Stimulated activated naive B cell treated with anti-CD40 and anti-IgM and Interleukin-4, amounts not matched to agents 10 μg/mL and 1 μg/mL and 100 μg/mL, for 72 hours (primary cell): ENCODE measurements at places on chromosomes 2 and 18.

- no peak for DNase-seq
These were observed 55.6 kb upstream of the FAM124B start for GRCh38 chr2:224457408-224458096.

DNA sequence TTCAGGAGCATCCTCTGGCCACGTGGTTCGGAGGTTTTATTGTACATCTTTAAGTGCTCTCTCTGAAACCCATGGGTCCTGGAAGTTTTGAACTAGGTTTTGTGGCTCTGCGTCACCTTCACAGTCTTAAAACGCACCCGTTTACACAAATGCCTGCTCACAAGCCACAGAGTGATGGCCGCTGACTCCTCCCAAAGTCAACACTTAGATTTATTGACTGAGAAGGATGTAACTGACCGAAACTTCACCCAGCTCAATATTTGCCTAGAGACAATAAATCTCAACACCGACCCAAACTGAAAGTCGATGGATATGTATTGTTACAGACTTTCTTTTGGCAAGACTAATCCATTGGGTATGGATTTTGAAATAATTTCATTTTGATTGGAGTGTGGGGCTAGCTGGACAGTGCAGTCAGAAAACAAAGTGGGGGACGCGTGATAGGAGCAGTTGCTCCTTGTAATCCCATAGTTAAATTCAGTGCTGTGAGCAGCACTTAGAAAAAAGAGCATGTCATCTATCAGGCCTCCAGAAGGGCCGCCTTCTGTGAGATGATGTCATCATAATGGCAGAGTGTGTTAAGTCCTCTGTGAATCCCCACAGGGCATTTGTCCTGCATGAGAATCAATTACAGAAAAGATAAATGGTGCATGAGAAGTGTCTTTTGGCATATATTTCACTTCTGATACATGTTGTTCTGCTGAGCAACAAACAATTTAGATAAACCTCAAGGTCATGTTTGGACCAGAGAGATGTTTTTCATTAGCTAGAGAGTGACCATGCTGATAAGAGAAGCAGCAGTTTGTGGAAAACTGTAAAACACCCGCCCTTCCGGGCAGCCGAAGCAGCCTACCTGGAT is 183.7 kb downstream of the INO80D start:
- DNase-seq = no peak

GRCh38 chr2:20611077-20611843 is 39.6 kb downstream of the HS1BP3 start:
- DNase-seq = no peak

- no peak for DNase-seq
These were observed 230.3 kb upstream of the TRIB2 start for GRCh38 chr2:12486205-12487118.

DNA sequence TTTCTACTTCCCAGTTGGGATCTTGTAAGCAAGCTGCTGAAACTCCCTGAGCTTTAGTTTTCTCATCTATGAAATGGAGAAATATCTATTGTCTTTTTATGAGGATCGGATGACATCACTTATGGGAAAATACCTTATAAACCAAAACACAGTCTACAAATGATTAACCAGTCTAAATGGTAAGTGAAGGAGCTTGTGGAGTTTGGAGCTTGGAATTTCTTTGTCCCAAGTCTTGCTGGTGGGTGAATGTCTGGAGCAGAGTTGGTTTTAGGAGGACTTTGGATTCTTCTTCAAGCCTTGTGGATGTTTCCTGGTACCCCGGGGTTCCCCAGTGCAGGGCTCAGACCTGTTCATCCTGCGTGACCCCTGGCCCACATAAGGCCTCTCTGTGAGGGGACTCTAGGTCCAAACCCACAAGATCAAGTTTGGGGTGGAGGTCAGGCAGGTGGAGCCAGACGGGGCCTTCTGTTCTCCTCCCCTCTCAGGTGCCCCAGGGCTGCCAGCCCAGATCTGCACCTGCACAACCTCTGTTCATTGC is 43.2 kb downstream of the FOSL2 start:
- DNase-seq = no peak

GRCh38 chr2:21466341-21466927 is 342.7 kb downstream of the TDRD15 start:
- DNase-seq = no peak

DNA sequence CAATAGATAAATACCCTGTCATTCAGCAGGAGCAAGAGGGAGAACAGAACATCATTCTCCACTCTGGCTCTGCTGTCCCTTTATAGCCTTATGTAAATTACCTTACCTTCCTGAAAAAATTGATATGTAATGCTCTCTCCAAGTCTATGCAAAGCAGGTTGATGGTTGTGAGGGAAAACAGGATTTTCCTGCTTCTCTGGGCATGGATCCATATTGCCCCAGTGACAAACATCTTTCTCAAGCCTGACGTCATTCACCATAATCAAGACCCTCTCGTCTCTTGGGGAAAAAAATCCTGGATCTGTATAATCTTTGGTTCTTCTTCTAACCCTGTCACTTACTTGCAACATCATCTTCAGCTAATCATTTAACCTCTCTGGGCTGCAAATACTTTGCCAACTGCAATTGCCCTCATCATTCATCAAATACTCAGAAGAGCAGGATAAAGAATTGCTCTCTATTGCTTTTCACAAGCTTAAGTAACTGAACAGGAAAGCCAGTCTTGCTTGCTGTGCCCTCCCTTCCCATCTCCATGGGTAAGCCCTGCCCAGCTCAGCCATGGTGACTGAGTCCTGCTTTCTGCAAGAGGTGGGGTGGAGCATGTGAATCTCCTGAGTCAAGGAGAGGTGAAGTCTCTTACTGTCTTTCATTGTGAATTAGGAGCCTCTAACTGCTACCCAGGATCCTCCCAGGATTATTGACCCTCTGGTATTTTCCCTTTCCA is 123.7 kb upstream of the KLF7 start:
- DNase-seq = no peak

DNA sequence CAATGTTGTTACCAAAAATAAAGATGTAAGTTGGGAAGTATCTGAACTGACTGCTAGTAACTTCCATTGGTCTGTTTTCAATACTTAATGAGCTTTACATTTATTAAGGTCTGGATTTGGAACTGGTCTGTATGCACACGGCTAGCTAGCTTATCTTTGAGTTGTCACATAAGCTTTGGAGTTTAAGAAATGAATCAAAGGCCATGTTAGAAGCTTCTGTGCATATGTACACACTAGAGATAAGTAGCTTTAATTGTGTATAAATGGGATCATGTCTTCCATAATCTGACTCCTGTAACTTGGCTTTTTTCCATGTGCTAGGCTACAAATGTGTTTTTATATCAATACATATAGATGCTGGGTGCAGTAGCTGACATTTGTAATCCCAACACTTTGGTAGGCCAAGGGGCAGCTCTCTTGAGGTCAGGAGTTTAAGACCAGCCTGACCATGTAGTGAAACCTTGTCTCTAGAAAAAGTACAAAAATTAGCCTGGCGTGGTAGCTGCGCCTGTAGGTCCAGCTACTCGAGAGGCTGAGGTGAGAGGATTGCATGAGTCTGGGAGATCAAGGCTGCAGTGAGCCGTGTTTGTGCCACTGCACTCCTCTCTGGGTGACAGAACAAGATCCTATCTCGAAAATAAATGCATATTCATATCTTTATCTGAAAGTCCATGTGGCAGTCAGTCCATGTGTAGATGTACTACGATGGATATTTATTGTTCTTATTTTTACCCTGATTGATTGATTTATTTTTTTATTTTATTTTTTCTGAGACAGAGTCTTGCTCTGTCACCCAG is 27.2 kb downstream of the ATIC start:
- no peak for DNase-seq

DNA sequence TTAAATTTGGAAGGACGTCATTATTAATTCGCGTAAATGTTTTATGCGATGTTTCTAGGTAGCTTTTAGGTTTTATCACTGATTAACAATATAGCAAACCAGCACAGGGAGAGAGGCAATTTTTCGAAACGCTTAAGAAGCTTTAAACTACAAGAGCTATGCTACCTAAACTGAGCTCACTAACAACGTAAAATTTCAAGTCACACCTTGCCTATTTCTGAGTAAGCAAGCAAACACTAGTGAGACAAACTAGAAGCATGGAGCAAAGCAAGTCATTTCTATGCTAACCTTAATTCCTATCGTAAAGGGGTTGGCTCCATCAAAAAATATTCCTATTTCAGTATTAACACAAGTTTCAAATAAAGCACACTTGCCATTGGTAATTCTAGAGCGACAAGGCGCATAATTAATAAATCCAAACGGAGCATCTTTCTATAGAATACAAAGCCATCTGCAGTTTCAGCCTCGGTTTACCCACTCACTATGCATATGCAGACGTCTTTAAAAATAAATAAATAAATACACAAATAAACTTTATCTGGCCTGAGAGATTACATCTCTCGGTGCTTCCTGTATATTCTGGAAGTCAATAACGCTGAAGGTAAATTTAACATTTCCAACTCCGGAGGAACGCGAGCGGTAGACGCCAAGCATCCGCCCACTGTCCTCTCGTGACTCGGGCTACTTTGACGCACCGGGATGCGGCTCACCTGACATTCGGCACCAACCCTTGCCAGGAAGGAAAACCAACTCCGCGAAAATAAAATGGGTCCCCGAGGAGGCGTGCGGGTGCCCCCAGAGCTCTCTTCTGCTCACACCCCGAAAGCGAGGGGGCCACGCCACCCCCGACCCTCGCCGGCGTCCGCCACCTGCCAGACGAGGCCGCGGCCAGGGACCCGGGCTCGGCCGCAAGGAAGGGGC is 947 bp downstream of the ITSN2 start:
- peak; percentile 34 for DNase-seq

DNA sequence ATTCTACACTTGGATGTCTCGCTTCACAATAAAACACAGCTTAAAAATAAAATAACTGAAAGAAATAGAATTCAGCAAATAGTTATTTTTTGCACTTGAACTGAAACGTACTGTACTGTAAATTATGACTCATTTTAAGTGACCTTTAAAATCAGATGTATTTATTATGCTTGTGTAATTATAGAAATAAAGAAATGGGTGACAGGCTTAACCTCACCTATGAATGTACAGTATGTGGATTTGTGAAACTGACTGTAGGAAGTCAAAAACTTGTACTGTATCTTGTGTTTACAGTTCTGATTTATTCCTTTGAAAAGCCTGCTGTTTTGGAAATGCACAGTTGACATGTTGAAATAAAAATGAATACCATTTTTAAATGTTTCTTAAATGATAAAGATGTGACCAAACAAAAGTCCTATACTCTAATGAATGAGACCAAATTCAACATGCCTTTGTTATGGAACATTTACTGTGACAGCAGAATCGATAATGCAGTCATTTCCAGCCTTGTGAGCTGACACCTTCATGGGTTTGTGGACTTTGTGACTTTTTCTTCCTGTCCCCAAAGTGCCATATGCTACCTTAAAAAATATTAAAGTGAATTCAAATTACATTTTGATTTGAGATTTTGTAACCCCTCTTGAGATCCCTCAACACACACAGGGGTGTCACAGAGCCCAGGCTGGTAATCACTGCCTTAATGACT is 32.7 kb downstream of the NEMP2 start:
- DNase-seq = no peak

DNA sequence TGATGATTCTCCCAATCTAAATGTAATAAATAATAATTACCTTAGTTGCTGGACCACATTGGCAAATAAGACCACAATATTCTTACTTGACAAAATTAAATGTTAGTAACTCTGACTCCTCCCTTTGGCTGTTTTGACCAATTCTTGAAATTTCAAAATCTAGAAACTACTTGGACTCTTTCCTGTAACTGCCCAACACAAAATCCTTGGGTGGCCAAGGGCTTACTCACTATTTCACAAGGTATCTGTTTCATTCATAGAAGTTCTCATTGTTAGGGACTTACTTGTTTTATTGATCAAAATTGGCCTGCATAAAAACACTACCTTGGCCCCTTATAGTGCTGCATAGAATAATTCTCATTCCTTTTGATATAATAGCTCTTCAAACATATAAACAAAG is 19.4 kb downstream of the CDH20 start:
- no peak for DNase-seq

- DNase-seq = no peak
These were observed 98.0 kb downstream of the CCDC138 start for GRCh38 chr2:108884619-108885018.
